Effector memory CD8-positive, alpha-beta T cell (primary cell): ENCODE measurements at places on chromosomes 12 and 14.

DNA sequence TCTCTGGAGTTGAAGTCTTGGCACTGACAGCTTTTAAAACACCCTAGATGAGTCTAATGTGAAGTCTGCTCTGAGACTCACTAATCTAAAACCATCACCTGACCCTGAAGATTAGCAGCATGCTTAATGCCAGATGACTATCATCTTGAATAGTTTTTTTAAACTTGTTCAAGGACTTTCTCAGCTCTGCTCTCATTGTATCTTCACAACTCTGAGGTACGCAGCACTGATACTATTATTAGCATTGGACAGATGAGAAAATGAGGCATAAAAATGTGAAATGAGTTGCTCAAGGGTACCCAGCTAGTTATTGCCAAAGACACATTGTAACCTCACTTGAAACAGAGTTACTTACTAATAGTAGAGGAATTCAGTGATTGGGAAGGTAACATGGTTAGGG, 4.8 kb downstream of the SLC38A1 start:
- peaks cover 20% of the 10 kb centered on the region for H3K36me3 ChIP-seq
- H3K4me1 ChIP-seq, result peaks cover 26% of the 10 kb centered on the region
- H3K27ac ChIP-seq, result no peak overlapping the region
- H3K27me3 ChIP-seq, result no peaks in the 10 kb centered on the region
- peak overlapping the region; percentile 58 for H3K4me3 ChIP-seq

DNA sequence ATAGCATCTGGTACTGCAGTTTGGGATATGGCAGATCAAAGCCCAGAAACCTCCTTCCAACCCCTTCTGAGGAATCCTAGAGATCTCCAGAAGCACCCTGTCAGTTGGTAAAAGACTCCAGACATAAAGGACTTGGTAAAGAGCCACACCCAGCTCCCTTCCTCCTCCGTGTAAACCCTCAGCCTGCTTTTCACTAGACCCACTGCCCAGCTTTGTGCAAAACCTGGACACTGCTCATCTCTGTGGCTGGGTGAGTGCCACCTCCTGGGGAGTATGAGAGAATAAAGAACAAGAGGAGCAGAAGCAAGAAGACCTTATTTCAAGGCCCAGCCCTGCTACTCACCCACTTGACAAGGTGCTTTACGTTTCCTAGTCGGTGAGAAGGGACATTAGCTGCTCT, 33.0 kb downstream of the ANO2 start:
- peaks cover 34% of the 10 kb centered on the region for H3K27me3 ChIP-seq
- H3K4me1 ChIP-seq, result no peaks in the 10 kb centered on the region
- DNase-seq, result no peak
- no peak overlapping the region for H3K4me3 ChIP-seq

- H3K4me1 ChIP-seq, result peaks cover 22% of the 10 kb centered on the region
- H3K4me3 ChIP-seq, result no peak overlapping the region
- no peaks in the 10 kb centered on the region for H3K36me3 ChIP-seq
- H3K27ac ChIP-seq, result no peak overlapping the region
- no peak for DNase-seq
- H3K27me3 ChIP-seq, result peaks cover 11% of the 10 kb centered on the region
These were observed 23.9 kb upstream of the MAP1LC3B2 start for GRCh38 chr12:116535241-116535640.

- H3K4me1 ChIP-seq, result no peaks in the 10 kb centered on the region
- DNase-seq, result no peak
- peaks cover 6% of the 10 kb centered on the region for H3K27me3 ChIP-seq
- H3K4me3 ChIP-seq, result no peak overlapping the region
- no peaks in the 10 kb centered on the region for H3K36me3 ChIP-seq
- H3K27ac ChIP-seq, result no peak overlapping the region
These were observed 28.0 kb downstream of the TXNRD1 start for GRCh38 chr12:104243551-104243950.

DNA sequence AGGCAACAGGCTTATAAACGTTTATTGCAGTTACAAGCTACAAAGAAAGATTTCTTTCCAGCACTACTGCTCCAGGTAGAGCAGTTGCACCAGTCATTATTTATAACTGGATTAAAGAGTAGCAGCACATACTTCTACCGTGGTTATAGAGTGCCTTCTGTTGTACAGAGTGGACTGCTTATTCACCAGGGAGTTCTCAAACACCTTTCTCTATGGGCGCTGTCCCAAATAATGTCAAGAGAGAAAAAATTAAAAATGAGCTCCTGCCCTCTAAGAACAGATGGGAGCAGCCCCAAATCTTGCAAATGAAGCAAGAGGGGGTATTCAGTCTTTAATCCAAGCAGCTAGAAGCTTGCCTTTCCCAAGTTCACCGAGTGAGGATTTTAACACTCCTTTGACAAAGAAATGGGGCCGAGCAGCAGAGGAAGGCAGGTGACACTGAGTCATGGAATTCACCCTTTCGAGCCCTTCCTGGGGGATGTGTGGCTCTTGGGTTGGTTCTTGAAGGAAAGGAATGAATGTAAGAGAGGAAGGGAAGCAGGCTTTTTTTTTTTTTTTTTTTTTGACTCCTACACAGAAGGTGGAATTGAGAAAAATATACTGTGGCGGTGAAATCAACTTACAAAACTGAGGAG, 181.2 kb downstream of the PRKCH start:
- no peaks in the 10 kb centered on the region for H3K27me3 ChIP-seq
- H3K27ac ChIP-seq, result peak overlapping the region; percentile 97
- no peak for DNase-seq
- peaks cover 62% of the 10 kb centered on the region for H3K36me3 ChIP-seq

DNA sequence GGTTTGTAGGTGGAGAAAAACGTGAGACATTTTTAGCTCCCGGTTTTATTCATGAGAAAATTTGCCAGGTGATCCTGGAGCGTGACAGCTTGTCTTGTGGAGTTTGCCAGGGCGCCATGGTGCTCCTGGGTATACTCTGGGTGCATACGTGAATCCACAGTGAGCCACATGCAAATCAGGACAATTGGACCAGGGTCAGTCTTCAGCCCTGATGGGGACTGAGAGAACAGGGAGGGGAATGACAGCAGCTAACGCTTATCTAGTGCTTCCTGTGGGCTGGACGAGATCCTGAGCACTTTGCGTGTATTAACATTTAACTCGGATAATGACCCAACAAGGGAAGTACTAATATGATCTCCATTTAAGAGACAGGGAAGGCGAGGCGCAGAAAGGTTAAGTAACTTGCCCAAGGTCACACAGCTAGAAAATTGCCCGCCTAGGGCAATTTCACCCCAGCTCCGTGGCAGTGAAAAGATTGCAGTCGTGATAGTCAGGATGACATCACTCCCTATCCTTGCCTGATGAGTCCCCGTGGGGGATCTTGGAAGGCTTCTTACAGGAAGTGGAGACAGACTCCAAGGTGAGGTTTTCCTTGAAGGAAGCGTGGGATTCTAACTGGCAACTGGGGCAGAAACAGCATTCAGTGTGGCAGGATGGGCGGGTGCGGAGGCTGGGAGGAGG, 118.4 kb upstream of the NCOR2 start:
- H3K36me3 ChIP-seq, result no peaks in the 10 kb centered on the region
- H3K27ac ChIP-seq, result no peak overlapping the region
- no peaks in the 10 kb centered on the region for H3K27me3 ChIP-seq
- H3K4me1 ChIP-seq, result peaks cover 25% of the 10 kb centered on the region
- no peak overlapping the region for H3K4me3 ChIP-seq

- DNase-seq, result no peak
- H3K27me3 ChIP-seq, result peaks cover 25% of the 10 kb centered on the region
- no peak overlapping the region for H3K4me3 ChIP-seq
- no peaks in the 10 kb centered on the region for H3K36me3 ChIP-seq
- no peak overlapping the region for H3K27ac ChIP-seq
These were observed 9.4 kb downstream of the SSPN start for GRCh38 chr12:26204612-26205289.

DNA sequence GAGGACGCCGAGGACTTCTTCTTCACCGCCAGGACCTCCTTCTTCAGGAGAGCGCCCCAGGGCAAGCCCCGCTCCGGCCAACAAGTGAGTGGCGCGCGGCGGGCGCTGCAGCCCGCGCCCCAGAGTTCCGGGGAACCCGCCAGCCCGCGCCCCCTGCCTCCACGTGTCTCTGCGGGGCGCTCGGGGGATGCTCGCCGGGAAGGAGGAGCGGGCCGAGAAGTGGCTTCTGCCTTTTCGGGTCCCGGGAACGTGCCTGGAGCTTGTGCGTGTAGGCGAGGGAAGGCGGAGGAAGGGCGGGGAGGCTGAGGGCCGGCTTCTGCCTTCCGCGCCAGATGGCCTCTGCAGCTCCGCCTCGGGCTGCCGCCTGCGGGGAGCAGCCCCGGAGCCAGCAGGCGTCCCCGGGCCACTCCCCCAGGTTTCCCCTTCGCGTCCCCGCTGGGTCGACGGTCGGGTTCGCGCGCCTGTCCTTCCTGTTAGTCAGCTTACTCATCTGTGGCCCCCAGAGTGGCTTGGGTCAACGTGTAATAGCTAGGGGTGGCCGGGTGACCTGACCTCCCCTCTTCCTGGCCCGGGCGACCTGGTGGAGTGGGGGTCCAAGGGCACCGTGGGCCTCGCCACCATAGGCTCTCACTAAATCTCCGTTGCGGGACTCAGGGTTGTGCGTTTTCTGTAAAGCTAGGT, 505 bp downstream of the RASSF3 start:
- peak overlapping the region; percentile 92 for H3K4me3 ChIP-seq
- peak; percentile 60 for DNase-seq
- H3K4me1 ChIP-seq, result peaks cover 47% of the 10 kb centered on the region
- peak overlapping the region; percentile 95 for H3K27ac ChIP-seq

DNA sequence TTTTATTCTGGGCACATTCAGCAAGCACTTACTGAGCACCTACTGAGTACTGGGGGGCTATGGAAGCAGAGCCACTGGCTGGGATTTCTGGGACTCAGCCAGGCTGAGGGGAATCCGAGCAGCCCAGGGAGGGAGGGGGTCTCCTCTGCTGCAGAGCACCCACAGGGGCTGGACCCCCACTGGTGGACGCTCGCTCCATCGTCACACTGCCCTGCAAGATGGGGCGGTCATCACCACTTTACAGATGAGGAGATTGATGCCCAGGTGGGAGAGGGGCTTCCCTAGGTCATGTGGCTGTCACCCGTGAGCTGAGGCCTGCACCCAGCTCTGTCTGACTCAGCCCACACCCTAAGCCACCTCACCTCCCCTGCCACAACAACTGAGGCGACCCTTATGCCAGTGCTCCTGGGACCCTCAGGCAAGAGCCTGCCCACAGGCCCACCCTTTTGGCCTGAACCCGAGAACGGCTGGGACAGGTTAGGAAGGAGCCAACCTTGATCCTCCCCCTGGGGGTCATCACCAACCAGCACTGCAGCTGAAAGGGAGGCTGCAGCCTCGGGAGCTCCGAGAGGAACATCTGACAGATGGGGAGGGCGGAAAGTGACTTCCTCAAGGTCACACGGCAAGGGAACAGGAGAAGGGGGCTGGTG, 74.4 kb downstream of the SERPINA3 start:
- DNase-seq, result no peak
- H3K4me3 ChIP-seq, result no peak overlapping the region
- peaks cover 2% of the 10 kb centered on the region for H3K36me3 ChIP-seq
- no peaks in the 10 kb centered on the region for H3K4me1 ChIP-seq
- no peak overlapping the region for H3K27ac ChIP-seq
- peaks cover 6% of the 10 kb centered on the region for H3K27me3 ChIP-seq

DNA sequence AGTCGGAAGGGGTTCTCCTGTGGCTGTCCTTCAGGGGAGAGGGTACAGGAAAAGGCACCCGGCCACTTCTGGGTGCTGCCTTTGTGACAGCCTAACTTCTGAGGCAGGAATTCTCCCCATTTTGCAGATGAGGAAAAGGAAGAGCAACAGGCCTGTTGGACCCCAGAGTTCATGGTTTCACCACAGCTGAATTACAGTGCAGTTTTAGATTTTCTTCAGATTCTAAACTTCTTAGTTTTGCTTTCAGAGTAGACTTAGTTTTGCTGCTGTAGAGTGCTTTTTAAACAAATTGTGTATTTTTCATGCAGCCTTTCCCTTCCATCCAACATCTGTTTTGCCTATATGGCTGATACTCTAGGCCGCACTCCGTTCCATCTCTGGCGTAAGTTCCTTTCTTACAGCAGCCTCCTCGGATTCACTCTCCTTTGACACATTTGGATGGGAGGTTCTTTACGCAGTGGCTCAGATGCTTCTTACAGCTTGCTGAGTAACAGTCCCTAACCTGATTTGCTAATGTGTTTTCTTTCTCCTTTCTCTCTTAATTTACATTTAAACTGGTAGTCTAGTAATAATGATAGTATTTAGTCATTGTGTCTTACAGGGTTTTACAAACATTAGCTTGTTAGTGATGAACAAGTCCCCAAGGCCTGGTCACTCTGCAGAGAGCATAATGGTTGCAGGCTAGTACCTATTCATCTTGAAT, 7.8 kb downstream of the TRAF3 start:
- peaks cover 54% of the 10 kb centered on the region for H3K4me1 ChIP-seq
- no peaks in the 10 kb centered on the region for H3K27me3 ChIP-seq
- no peak for DNase-seq
- H3K4me3 ChIP-seq, result no peak overlapping the region
- peaks cover 30% of the 10 kb centered on the region for H3K36me3 ChIP-seq

DNA sequence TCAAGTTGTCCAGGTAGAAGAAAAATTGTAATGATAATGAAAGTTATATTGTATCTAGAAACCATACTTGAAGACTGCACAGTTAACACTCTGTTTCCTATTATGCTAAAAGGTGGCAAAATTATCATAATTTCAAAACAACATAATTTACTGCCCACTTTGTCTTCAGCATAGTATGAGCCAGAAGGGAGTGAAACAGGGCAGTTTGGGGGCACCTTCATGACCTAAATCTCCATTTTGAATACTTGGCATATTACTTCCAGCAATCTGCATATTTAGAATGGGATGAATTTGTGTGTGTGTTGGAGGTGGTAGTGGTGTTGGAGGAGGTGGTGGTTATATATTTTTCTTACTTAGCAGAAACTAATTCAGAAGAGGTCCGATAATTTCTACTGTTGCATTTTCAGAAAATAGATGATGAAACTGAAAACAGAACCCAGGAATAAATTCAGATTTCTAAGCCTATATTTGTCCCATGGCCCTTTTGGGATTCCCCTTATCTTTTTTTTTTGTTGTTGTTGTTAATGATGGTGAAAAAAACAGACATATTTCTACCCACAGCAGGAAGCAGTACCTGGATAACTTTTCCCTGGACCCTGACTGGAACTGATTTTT, 26.6 kb upstream of the FRMD6 start:
- no peak for DNase-seq
- H3K4me3 ChIP-seq, result no peak overlapping the region
- H3K27me3 ChIP-seq, result peaks cover 9% of the 10 kb centered on the region
- no peak overlapping the region for H3K27ac ChIP-seq
- H3K36me3 ChIP-seq, result peaks cover 3% of the 10 kb centered on the region

DNA sequence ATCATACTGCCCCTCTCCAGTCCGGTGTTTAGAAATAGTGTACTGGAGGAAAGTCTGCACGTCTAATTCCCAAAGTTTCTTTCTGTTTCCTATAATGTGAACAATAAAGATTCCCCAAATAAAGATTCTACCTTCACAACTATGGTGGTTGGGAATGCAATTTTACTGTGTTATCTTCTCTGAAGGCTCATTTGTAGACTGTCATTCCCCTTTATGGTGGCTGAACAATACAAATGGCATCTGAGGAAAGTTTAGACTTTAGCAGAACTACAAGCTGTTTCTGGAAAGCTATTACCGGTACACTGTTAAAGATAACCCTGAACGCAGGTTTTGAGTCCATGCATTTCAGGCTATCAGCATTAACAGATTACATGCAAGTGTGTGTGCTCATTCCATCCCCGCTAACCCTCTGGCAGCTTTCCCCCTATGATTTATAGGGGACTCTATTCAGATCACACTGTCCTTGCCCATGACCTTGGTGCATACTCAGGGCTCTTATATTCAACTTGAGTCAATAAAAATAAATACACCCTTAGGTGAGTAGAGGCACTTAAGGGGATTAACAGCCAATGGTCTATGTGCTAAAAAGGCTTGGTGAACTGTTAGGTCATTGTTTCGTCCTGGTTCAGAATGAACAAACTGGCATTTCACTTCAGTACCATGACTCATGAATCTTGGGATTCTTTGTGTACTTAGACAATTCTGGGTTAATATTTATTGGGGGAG, 60.7 kb upstream of the PYGL start:
- no peak overlapping the region for H3K4me3 ChIP-seq
- DNase-seq, result no peak
- H3K27ac ChIP-seq, result no peak overlapping the region
- H3K36me3 ChIP-seq, result peaks cover 2% of the 10 kb centered on the region
- H3K4me1 ChIP-seq, result no peaks in the 10 kb centered on the region
- peaks cover 6% of the 10 kb centered on the region for H3K27me3 ChIP-seq
